ENCODE measurements at places on chromosomes 3 and 15. TPM values are rescaled to one million over a fixed set of nuclear protein-coding genes. Genes with fewer than 3 reads are reported as not detected.

The MUC20 gene
- 1.7 TPM for total RNA-seq

The SLC12A8 gene
- total RNA-seq, result 20.7 TPM

The KLHL25 gene
- total RNA-seq, result 4.5 TPM

The PDIA3 gene
- total RNA-seq, result 120 TPM
